Suppressor macrophage treated with lipopolysaccharide for 4 hours (primary cell): ENCODE measurements at places on chromosomes 4 and X.

DNA sequence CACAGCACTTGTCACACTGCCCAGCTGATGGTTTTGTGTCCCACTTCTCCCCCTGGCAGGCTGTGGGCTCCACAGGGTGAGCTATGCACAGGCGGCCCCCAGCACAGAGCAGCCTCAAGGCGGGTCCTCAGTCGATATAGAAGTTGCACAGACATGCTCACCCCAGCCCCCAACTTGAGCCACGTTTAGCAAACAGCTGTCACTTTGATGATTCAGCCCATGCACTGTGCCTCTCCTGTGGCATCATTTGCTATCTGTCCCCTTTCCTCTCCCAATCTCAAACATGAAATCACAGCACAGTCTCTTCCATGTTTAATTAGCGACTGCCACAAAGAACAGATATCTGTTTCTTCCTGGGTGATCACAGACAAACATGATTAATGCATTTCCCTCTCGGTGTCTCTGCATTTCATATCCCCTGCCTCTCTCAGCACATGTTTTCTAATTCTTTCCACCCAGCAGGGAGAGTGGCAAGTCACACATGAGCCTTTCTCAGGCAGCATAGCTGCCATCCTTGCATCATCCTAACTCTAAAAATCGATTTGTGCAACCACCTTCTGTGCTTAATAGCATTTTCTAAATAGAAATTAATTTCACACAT, 204.9 kb downstream of the EVC2 start:
- no peak for DNase-seq

DNA sequence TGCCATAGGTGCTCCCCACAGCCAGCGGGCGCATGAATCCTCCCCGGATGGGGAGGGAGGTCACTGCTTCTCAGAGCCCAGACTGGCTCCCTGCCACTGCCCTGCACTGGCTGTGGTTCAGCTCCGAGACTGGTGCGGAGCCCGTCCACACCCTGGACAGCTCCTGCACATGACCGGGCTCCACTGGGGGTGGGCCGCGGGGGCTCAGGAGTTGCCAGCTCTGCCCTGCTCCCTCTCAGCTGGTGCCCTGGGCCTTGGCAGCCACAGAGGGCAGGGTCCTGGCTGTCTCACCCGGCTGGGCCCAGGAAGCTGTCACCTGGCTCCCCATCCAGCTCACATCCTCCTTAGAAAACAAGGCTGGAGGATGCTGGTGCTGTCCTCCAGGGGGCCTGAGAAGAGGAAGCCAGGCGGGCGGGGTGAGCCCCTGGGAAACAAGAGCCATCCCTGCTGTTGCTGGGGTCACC, 64.9 kb upstream of the ADRA2C start:
- no peak for DNase-seq

GRCh38 chr4:153197301-153197700, 6.9 kb upstream of the TRIM2 start:
- DNase-seq = no peak

DNA sequence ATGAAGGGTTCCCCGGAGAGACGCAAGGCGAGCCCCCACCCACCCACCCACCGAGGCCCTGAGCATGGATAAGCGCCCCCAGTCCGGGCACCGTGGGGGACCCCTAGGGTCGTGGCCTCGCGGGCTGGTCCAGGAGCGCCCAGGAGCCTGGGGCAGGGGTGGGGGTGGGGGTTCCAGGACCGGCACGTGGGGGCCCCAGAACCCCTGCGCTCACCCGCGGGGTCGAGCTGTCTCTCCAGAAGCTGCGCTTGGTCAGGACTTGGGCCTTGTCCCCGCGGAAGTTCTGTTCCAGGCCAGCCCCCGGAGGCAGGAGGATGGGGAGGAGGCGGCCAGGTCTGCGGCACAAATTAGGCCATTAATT, 11.2 kb upstream of the SHOX start:
- DNase-seq = no peak

GRCh38 chr4:14644580-14645282, 357.6 kb upstream of the CPEB2 start:
- no peak for DNase-seq

- DNase-seq = no peak
Measured at GRCh38 chrX:117335209-117335608, 781.4 kb downstream of the KLHL13 start.

GRCh38 chrX:11451151-11451550, 157.9 kb downstream of the AMELX start:
- no peak for DNase-seq

DNA sequence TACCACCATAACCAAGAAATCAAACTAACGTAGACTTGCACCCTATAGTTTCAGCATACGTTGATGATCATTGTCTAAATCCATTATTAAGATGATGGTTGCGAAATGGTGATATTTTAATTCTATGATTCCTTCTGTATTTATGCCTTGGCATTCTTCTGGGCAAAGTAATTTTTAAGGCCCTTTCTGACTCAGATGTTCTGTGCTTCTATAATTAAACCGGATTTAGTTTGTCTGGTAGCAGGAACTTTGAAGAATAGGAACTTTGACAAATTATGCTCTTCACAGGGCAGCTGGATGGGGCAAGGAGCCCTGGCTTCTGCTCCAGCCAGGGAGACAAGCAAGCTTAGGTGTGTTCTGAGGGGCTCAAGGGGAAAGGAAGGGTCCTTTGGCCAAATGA, 23.8 kb upstream of the PLAC1 start:
- no peak for DNase-seq

- DNase-seq = no peak
Measured at GRCh38 chr4:158814636-158815330, 46.0 kb downstream of the FNIP2 start.
